Stromal cell of bone marrow (primary cell): ENCODE measurements at places on chromosomes 4 and X.

- no peak for DNase-seq
These were observed 854.6 kb downstream of the TRIML1 start for GRCh38 chr4:188993871-188994270.

- no peak for DNase-seq
These were observed 72.6 kb downstream of the STARD8 start for GRCh38 chrX:68719904-68720614.

- no peak for DNase-seq
These were observed 136.8 kb downstream of the ADAM29 start for GRCh38 chr4:175054980-175055379.

DNA sequence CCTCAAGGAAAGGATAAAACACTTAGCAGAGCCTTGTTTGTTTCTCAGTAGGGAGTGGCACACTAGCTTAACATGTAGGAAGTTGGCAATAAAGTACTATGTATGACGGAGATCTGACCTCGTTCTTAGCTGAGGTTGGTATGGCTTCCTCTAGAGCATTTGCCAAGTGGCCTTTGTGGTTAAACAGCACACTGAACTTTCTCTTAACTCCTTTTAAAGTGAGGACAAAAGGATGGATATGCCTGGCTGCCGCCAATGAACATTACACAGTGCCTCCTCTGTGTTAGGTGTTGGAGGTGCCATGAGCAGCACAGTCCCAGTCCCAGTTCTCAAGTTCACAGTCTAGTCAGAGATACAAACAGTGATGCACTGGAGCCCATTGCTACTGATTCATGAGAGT lies 54.4 kb downstream of the VGLL1 start:
- peak; percentile 8 for DNase-seq

GRCh38 chrX:56932653-56933339 lies 62.5 kb downstream of the SPIN3 start:
- no peak for DNase-seq

- no peak for DNase-seq
These were observed 664.8 kb downstream of the GRID2 start for GRCh38 chr4:92968556-92968955.

GRCh38 chr4:104408878-104409277 lies 85.8 kb downstream of the CXXC4 start:
- no peak for DNase-seq

DNA sequence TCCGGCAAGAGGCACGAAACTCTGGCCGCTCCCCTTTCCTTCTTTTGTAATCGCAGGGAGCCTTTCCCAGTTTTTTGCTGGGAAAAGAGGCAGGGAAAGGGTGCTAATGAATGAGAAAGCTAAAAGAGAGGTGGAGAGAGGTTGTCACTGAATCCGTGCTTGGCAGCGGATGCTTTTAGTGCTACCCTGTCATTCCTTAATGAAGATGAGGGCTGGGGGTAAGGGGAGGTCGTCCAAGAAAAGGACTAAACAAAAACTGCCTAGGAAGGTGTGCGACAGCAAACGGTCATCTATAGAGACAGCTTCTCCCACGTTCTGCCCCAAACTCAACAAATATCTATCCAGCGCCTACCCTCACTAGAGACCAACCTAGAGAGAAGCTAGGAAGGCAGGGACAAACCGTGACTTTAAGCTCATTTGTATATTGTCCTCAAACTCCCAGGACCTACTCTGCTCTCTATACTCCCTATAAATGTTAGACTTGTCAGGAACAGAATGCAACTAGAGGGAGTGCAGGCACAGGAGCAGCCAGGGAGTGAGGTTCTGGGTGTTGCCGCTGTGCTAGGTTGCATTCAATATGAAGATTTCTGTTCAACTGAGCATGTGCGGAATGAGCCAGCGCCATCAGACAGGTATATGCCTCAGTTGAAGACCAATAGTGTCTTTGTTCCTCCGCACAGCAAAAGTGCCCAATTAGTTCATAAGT lies 777 bp upstream of the CASK start:
- DNase-seq: no peak

GRCh38 chr4:146472404-146472803 lies 49.3 kb downstream of the SLC10A7 start:
- no peak for DNase-seq

GRCh38 chr4:94160774-94161173 lies 46.9 kb upstream of the SMARCAD1 start:
- no peak for DNase-seq

DNA sequence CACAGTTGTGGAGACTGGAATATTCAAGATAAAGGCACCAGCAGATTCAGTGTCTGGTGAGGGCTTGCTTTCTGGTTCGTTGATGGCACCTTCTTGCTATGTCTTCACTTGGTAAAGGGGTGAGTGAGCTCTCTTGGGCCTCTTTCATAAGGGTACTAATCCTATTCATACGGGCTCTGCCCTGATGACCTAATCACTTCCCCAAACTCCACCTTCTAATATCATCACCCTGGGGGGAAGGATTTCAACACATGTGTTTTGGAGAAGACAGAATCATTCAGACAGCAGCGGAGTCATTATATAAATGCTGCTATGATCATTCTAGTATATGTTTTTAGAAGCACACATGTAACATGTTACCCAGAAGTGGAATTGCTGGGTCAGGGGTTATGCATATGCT lies 295.3 kb upstream of the CTSO start:
- DNase-seq: no peak

DNA sequence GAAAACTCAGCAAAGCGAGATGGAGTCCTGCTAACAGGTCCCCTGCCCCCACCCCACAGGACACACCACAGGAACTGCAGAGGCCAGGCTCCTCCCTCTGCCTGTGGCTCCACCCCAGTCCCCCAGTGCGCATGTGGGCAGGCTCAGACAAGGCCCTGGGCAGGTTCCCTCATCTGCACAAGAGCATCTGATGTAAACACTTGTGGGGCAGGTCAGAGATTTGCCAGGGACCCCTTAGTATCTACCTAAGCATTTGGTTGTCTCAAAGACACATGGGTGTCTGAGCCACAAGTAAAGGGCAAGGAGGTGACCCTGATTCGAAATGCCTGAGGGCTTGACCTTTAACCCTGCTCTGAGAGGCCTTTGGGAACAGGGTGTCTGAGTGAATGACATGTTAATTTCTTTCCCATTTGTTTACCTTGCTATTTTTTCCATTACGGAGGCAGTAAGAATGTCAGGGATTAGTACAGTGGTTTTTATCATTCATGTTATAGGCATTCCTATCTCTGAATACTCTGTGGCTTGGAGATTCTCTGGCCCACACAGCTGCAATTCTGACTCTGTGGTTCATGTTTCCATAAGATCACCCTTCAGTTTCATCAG lies 85.3 kb downstream of the ZNF518B start:
- peak; percentile 42 for DNase-seq

DNA sequence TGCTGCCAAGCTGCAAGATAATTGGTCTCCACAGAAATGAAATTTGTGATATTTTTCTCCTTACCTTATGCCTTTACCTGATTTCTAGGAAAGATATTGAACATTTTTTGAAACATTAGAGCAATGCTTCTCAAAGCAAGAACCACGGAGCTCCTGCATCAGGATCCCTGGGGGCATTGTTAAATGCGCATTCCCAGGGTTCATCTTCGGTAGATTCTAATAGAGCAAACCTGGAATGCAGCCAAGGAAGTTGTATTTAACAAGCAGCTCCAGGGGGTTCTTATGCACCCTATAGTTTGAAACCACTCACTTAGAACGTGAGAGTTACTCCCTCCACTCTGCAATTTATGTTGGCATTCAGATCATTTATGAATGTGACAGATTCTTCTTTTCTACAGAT lies 126.2 kb downstream of the SLC39A8 start:
- DNase-seq: no peak

DNA sequence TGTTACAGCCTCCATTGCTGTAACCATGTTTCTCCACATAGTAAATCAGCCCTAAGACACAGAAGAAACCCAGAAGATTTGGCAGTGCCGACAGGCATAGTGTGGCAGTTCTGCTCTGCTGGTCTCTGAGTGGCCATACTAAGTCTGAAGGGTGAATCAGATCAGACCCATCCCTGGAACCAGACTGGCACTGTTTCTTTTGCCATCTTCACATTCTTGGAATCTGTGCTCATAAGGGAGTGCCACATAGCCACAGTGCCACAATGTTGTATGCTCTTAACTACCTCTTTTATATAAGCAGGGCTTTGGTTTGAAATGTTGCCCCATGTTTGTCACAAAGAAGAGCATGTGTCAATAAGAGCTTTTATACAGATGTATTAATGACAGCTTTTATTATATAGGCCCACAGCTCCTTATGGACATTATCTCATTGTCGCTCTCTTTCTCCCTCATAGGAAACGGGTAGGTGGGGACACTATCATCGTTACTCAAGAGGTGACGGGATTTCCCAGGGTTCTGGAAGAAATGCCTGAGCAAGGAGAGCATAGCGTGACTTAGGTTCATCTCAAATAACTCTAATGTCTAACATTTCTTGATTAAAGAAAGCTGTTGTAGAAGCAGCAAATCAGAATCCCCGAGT lies 128.2 kb downstream of the CBR4 start:
- DNase-seq: no peak

DNA sequence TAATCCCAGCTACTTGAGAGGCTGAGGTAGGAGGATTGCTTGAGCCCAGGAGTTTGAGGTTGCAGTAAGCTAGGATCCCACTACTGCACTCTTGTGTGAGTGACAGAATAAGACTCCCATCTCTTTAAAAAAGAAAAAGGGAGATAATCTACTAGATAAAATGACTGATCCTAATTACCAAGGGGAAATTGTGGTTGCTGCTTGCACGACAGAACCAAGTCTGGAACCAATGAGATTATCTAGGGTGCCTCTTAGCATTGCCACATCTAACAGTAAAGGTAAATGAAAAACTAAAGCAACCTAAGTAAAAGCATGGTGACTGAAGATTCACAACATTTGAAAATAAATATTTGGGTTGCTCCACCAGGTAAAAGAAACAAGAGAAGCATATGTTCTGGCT lies 185.1 kb downstream of the PDHA2 start:
- no peak for DNase-seq

GRCh38 chrX:79708581-79708980 lies 306.0 kb upstream of the TBX22 start:
- no peak for DNase-seq

- DNase-seq: no peak
These were observed 208.8 kb downstream of the TMA16 start for GRCh38 chr4:163703251-163703650.

- DNase-seq: no peak
These were observed 3.3 kb upstream of the BGN start for GRCh38 chrX:153491351-153491914.
